ENCODE measurements at places on chromosomes 5 and 9.

DNA sequence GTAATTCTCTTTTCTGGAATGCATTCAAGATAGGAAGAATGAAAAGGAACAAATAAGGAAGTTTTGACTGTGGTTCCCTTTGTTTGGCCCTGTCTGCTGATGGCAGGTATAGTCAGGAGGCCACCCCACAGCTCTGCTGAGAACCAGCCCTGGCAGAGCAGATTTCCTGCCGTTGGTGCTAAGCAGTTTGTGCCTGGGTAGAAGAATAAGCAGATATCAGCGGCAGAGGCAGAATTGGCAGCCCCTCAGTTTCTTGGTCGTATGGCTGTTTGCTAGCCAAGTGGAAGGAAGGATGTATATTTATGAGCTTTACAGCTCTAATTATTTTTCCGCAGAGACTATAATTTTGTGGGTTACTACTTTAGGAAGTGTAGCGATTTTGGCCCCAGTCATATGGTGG, 310.2 kb upstream of the RFX3 start:
- no peak for DNase-seq

- DNase-seq = no peak
Observed at GRCh38 chr9:105150991-105151685, 93.3 kb upstream of the SLC44A1 start.

DNA sequence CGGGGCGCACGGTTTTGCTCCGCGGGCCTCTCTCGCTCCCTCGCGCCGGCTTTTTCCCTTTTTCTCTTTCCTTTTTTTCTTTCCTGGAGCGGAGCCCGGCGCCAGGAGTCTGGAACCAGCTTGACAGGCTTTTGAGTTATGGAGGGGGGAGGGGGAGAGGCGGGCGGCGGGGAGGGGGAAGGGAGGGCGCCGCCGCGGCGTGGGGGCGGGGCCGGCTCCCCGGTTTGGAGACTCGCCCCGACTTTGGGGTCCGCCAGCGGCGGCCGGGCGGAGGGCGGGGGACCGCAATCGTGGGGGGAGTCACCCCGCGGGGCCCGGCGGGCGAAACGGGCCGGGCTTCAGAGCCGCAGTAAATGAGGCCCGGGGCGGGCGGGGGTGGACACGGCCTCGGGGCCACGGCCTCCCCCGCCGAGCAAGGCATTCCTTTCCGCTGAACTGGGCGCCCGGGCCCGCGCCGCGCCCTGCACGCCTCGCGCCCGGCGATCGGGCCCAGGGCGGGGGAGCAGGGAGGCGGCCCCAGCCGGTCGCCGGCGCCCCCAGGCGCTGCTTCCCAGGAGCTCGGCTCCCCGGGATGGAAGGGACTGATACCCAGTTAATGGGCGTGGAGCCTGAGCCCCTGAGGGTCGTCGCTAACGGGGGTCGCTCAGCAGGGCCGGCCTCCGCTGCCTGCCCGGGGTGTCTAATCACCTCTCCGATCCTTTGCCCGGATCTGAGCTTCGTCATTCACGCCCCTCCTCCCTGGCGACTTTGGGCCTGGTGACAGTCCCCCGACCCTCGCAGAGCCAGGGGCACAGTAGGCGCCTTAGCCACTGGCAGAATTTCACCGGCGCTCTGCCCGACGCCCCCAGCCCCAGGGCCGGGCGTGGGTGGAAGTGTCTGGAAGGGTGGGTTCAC, 138.1 kb downstream of the C9orf50 start:
- no peak for DNase-seq

GRCh38 chr5:151624476-151624875, 33.3 kb upstream of the FAT2 start:
- no peak for DNase-seq

- DNase-seq = no peak
Observed at GRCh38 chr5:67337751-67338150, 141.2 kb upstream of the CD180 start.

DNA sequence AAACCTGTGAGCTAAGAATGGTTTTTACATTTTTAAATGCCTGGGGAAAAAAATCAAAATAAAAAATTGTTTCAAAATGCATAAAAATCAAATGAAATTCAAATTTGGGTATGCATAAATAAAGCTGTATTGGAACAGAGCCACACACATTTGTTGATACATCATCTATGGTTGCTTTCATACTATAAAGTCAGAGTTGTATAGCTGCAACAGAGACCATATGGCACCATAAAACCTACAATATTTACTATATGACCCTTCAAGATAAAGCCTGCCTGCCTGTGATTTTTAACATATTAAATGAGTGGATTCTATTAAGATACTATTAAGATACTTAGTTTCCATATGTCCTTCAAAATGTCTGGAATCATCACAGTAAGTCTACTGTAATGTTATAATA, 40.0 kb downstream of the AUH start:
- no peak for DNase-seq

DNA sequence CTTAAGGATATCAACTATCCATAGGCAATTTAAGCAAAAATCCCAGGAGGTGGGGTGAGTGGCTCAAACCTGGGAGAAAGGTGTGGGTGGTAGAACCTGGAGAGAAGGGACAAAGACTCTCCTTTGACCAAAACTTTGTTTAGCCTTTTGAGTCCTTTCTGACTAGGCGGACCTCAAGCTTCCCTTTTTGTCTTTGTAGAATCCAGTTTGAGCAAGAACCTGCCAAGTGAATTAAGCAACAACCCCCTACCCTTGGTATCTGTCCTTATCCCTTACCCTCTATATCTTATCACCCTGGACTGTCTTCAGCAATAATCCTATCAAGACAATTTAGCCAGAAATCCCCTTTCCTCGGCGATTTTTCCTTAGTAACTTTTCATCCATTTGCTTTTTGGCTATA, 53.5 kb upstream of the SLC28A3 start:
- no peak for DNase-seq

GRCh38 chr9:109641372-109641659, 138.7 kb upstream of the PALM2AKAP2 start:
- DNase-seq = no peak

DNA sequence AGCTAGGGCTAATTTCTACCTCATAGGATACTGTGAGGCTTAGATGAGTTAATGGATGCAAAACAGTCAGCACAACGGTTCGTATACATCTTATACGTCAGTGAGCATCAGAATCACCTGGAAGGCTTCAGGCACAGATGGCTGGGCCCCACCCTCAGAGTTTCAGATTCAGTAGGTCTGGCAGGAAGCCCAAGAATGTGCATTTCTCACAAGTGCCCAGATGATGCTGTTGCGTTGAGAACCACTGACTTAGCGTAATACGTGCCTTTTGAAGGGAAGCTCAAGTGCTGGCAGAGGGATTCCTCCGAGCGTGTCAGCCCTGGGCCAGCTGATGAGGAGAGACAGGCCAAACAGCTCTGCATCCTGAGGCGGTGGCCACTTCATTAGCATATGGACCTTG, 117.1 kb upstream of the WWC1 start:
- no peak for DNase-seq

- no peak for DNase-seq
Observed at GRCh38 chr5:154794525-154795234, 39.5 kb downstream of the LARP1 start.

GRCh38 chr5:14669975-14670374, 5.5 kb downstream of the OTULIN start:
- DNase-seq = no peak

DNA sequence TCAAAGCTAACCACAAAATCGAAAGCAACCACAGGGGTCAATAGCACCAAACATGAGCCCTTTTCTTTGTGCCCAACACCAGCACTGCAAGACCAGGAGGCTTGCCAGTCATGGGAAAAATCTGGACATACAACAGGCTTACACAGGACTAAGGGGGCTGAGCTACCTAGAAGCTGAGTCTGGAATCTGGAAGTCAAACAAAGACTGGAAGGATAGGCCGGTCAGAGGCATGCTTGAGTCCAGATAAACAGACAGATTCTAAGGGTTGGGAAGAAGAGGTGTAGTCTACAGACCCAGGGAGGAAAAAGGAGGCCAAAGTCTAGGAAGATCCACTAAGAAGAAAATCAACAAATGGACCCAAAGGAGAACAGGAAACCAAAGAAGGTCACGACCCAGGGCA, 73.3 kb downstream of the MYO10 start:
- DNase-seq = no peak

DNA sequence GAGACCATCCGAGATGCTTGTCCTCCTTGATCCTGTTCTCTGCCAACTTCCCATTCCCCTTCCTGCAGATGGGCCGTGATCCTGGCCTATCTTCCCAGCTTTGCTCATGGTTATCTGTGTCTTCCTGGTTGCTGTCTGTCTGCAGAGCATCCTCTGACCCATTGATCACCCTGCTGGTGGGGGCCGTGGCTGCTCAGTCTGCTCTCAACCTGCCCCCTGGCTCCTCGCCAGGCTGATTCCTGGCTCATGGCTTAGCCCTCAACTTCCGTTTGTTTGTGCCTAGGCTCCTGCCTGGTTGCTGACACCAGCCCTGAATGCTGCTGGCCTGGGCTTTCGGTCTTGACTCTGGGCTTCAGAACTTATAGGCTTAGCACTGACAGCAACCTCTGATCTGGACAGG, 67.1 kb upstream of the SMIM15 start:
- no peak for DNase-seq

- DNase-seq = no peak
Observed at GRCh38 chr5:139660105-139660922, 12.2 kb downstream of the CXXC5 start.

DNA sequence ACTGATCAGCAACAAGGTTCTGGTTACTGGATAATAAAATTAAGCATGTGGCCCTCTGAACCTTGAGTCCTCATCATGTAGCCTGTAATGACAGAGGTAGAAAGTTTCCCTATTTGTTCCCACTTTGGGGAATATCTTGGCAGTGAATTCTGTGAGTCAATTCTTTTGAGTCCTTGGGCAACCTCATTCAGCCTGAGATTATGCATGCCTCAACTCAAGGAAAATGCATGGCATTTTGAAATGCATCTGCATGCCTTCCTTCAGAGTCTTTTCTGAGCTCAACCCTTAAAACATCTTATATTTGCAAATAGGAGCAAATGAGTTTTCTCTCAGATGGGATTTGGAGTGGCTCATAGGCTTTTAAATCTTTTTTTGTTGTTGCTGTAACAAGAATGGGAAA, 218.1 kb upstream of the CD180 start:
- no peak for DNase-seq

DNA sequence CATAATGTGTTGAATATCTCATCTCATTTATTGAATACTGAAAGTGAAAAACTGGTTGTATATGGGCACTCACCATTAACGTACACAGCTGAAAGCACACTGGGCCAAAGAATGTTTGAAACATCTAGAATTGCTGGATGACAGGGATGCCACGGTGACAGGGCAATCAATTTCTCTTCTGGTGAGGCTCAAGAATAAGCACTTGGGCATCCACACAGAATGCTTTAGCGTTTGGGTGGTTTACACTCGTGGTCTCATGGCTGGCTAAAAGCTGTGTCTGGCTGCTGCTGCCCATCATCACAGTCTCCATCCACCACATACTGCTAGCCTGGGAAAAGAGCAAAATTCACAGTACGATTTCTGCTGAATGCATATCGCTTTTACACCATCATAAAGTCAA, 30.7 kb upstream of the IL31RA start:
- DNase-seq = no peak

DNA sequence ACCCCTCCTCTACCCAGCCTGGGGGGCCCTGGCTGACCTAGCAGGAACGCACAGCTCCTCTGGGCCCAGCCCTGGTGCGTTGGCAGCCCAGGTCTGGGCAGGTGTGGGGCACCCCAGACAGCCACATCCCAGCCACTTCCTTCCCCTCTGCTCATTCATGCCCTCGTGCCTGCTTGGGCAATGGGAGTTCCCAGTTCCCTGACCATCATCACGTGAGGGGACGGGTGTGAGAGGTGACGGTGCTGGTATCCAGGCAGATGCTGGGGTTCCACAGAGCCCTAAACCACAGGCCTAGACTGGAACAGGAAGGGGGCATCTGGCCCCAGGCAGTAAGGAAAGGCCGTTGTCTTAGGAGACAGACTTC, 8.4 kb downstream of the RALGDS start:
- DNase-seq = no peak

DNA sequence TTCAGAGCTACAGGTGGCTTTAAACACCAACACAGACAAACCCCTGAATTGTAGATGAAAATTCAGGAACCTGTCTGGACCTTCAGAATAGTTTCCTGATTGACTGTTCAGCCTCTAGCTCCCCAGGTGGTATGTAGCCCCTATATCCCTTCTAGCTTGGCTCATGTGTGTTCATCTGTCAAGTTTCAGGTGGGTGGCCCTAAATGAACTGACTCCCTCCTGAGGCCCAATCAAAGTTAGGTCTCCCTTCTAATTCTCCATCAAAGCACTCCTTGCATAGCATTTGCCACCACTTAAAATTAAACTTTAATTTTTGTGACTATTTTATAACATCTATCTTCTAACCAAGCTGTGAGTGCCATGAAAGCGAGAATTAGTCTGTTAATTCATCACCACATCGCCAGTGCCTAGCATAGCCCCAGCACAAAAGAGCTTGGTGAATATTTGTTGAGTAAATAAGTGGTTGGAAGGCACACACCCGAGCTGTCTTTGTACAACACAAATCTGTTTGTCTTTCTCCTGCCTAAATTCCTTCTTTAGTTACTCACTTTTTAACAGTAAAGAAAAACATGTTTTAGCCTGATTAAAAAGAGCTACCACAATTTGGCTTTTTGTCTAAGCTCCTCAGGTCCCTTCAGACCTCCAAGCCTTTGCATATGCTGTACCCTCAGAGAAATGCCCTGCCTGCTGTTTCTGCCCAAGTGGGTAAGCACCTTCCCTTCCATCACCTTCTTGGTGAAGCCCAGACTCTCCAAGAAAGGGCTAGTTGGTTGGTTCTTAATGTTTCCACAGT, 138.1 kb upstream of the HMHB1 start:
- no peak for DNase-seq

DNA sequence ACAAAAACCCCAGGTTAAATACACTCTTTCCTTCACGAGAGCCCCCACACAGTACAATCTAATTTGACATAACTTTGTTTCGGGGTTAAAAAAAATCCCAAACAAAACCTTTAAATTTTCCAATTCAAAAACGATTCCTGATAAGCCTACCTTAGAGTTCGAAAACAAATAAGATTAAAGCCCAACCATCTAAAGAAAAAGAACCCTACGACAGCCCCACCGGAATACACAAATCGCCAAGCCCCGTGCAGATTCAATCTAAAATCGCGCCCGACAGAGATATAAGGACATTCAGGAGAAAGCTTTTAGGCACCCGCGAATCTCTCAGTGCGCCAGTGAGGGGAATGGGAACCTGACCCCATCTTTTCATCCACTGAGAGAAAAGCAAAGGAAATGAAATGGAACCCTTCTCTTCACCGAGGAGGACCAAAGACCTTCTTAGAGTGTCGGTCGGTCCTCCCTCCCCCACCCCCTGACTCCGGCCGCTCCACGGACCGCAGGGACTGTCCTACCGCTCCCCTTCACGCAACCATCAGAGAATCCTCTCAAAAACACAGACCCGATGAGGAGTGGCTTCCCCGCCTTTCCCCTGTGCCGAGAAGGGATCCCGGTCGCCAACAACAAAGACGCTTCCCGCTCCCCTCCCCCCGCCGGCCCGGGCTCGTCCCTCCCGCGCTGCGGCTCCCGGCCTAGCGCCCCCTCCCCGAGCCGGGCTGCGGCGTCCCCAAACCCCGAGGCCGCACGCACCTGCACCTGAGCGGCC, 925 bp downstream of the ABHD17B start:
- peak; percentile 34 for DNase-seq

- DNase-seq = peak; percentile 28
Observed at GRCh38 chr5:57174128-57174889, 450 bp downstream of the GPBP1 start.

- DNase-seq = no peak
Observed at GRCh38 chr9:37209431-37210386, 89.3 kb downstream of the ZCCHC7 start.

Measured in stimulated activated CD4-positive, alpha-beta T cell treated with anti-CD3 and anti-CD28 coated beads, Interleukin-12 subunit alpha, Interleukin-12 subunit beta, amount 100 ng/mL, for 48 hours (primary cell).